A549 treated with CpdA at 1 μM for 4 hours (cell line): ENCODE measurements at places on chromosomes 1 and 21. TPM values are rescaled to one million over a fixed set of nuclear protein-coding genes. Genes with fewer than 3 reads are reported as not detected.

The SPRR2B gene
- not detected in 5 replicates for total RNA-seq

The PRDM16 gene
- 0.08 to 0.44 TPM (median 0.36 TPM) in 5 replicates for total RNA-seq

The C1QC gene
- total RNA-seq = not detected in 5 replicates

The ACTA1 gene
- 0.13 to 0.23 TPM (median 0.23 TPM) in 3 of 5 replicates, not detected in the others for total RNA-seq

The C1orf105 gene
- total RNA-seq = 0.07 to 0.29 TPM (median 0.21 TPM) in 3 of 5 replicates, not detected in the others

The CRP gene
- total RNA-seq = not detected in 5 replicates

The GJB3 gene
- total RNA-seq = 3.3 to 8.0 TPM (median 5.1 TPM) in 5 replicates

The OVAAL gene
- total RNA-seq = 0.05 to 0.19 TPM in 2 of 5 replicates, not detected in the others

The MYBPHL gene
- not detected in 5 replicates for total RNA-seq

The TACSTD2 gene
- not detected in 5 replicates for total RNA-seq

The OR2L8 gene
- not detected in 5 replicates for total RNA-seq

The ATXN7L2 gene
- 1.7 to 2.8 TPM (median 2.6 TPM) in 5 replicates for total RNA-seq

The CFAP74 gene
- 0.01 TPM in 1 of 5 replicates, not detected in the others for total RNA-seq

The RGS8 gene
- not detected in 5 replicates for total RNA-seq

The CCT3 gene
- total RNA-seq = 400 to 434 TPM (median 426 TPM) in 5 replicates

The CFHR1 gene
- 0.16 to 0.40 TPM (median 0.22 TPM) in 4 of 5 replicates, not detected in the other for total RNA-seq

The CCDC190 gene
- total RNA-seq = not detected in 5 replicates

The GPATCH2 gene
- total RNA-seq = 7.7 to 11.2 TPM (median 8.5 TPM) in 5 replicates

The IFI44 gene
- 0.47 to 1.7 TPM (median 0.93 TPM) in 5 replicates for total RNA-seq

The ZNF683 gene
- total RNA-seq = not detected in 5 replicates

The CLDN14 gene
- 0.34 to 0.50 TPM (median 0.35 TPM) in 4 of 5 replicates, not detected in the other for total RNA-seq

The RSPH1 gene
- total RNA-seq = 0.51 to 0.98 TPM (median 0.65 TPM) in 5 replicates

The OR2T35 gene
- not detected in 5 replicates for total RNA-seq

The RAB25 gene
- 0.31 to 0.36 TPM in 2 of 5 replicates, not detected in the others for total RNA-seq

The FBLIM1 gene
- 20.9 to 28.0 TPM (median 23.6 TPM) in 5 replicates for total RNA-seq

The ZNF691 gene
- 5.7 to 7.6 TPM (median 6.7 TPM) in 5 replicates for total RNA-seq

The ITGB2 gene
- total RNA-seq = 0.66 to 1.3 TPM (median 0.76 TPM) in 5 replicates

The KIAA1614 gene
- 0.38 to 1.2 TPM (median 0.97 TPM) in 5 replicates for total RNA-seq

The LYSMD1 gene
- 5.5 to 9.9 TPM (median 5.7 TPM) in 5 replicates for total RNA-seq

The GPR157 gene
- total RNA-seq = 4.1 to 6.6 TPM (median 5.4 TPM) in 5 replicates

The MEX3A gene
- 2.1 to 3.1 TPM (median 2.3 TPM) in 5 replicates for total RNA-seq

The B3GALT5 gene
- total RNA-seq = 0.24 to 0.34 TPM (median 0.29 TPM) in 5 replicates

The RIPK4 gene
- 11.2 to 14.7 TPM (median 12.2 TPM) in 5 replicates for total RNA-seq

The CLDN17 gene
- total RNA-seq = not detected in 5 replicates

The MTMR11 gene
- total RNA-seq = 7.2 to 11.6 TPM (median 9.5 TPM) in 5 replicates

The NES gene
- 1.2 to 1.4 TPM (median 1.4 TPM) in 5 replicates for total RNA-seq

The COG2 gene
- 18.2 to 22.1 TPM (median 19.6 TPM) in 5 replicates for total RNA-seq

The HES2 gene
- 2.3 to 3.5 TPM (median 3.0 TPM) in 5 replicates for total RNA-seq

The SMCP gene
- not detected in 5 replicates for total RNA-seq

The IGSF5 gene
- total RNA-seq = not detected in 5 replicates

The GJA9 gene
- 0.06 TPM in 1 of 5 replicates, not detected in the others for total RNA-seq

The MXRA8 gene
- 0.09 to 0.65 TPM (median 0.29 TPM) in 5 replicates for total RNA-seq

The OLFML2B gene
- 0.35 to 0.57 TPM (median 0.38 TPM) in 5 replicates for total RNA-seq

The DNM3 gene
- 0.51 to 0.87 TPM (median 0.67 TPM) in 5 replicates for total RNA-seq
